ENCODE measurements at places on chromosomes 3 and 15.

DNA sequence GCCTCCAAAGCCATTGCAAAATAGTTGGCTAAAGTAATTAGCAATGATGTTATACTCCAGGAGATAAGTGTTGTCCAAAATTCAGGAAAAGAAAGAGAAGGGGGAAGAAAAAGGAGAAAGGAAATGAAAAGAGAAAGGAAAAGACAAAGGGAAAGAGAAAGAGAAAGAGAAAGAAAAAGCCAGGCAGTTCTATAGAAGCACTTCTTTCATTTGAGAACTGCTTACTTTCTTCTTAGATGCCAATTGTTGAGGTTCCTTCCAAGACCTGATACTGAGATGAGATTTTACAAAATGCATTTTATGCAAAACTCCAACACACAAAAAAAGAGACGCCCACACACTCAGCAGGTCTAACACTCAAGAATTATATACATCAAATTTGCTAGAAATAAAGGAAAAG lies 298.4 kb downstream of the KCNH8 start:
- no peak for DNase-seq

DNA sequence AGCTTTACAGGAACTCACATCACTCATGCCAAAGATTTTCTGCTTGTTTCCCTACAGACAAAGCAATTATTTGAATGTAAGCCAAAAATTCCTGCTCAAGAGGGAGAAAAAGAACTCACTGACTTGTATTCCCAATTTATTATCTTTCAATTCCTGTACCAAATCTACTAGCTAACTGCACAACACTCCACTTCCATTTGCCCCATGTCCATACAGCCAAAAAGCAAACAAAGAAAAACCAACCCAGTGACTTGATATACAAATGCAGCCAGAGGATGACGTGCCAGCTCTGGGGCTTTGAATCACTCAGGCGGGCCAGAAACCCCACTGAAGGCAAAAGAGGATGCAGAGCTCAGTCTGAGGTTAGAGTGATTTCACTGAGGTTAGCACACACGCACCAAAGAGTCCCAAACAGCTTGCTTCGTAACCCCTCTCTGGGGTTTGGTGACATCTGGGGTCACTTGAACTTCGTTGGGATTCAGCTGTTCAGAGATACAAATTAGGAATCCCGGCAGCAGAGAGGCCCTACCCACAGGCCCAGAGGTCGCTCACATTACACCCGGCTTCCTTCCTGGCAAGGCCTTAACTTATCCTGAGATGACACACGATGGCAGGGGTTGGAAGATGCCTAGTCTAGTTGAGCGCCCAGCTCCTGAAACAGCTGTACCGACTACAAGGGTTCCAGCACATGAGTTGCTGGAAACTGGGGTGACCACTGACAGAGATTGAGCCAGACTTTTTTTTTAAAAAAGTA lies 1.6 kb downstream of the RFTN1 start:
- DNase-seq = peak; percentile 93

DNA sequence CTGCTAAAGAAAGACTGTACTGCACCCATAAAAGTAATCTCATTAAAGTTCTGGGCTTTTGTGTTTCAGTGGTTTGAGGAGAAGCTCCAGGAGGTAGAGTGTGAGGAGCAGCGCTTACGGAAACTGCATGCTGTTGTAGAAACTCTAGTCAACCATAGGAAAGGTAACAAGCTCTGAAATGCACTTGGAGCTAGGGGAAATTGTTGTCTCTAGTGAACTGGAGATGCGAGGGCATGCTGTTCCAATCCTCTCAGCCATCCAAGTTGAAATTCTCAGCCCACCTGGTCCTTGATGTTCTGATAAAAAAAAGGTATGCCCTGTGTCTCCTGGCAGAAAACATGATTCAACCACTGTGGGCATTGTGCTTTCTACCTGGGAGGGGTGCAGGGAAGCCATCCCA lies 21.4 kb upstream of the SNX22 start:
- DNase-seq = no peak

DNA sequence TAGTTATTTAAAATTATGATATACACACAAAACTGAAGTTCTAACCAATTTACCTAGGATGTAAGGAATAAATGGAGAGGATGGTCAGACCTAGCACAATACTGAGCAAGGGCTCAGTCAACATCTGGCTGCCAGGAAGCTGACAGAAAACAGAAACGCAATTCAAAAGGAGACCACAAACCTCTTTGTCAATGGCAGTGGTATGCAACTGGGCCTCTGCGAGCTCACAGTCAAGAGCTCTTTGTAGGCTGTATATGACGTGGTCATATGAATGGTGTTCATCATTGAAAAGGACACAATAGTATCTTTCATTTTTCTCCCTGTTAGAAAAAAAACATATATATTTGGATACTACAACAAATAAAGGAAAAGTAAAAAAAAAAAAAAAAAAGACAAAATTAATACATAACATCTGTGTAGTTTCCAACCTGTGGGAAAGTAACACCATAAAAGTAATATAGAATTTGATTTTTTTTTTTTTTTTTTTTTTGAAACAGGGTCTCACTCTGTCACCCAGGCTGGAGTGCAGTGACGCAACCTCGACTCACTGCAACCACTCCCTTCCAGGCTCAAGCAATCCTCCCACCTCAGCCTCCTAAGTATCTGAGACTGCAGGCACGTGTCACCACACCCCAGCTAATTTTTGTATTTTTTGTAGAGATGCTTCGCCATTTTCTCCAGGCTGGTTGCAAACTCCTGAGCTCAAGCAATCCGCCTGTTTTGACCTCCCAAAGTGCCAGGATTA lies 37.9 kb downstream of the UBR1 start:
- DNase-seq = peak; percentile 54

DNA sequence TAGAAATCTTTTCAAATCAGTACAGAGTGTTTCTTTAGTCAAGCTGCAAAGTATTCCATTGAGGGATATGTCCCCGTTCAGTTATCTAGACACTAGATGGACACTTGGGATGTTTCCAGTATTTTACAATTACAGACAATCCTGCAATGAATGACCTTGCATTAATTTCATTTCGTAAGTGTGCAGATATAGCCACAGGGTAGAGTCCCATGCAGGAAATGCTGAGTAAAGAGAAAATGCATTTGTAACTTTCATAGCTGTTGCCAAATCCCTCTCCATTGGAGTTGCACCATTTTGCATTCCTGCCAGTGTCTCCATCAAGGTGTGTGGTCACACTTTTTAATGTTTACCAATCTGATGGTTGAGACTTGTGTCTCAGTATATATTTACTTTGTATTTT lies 92.5 kb downstream of the LIPC start:
- no peak for DNase-seq

GRCh38 chr15:66390678-66391077 lies 4.0 kb downstream of the MAP2K1 start:
- DNase-seq = no peak

- no peak for DNase-seq
Observed at GRCh38 chr3:183966361-183966791, 51.3 kb downstream of the ABCC5 start.

- DNase-seq = peak; percentile 94
Observed at GRCh38 chr3:184459355-184459754, 79.5 kb downstream of the CHRD start.

DNA sequence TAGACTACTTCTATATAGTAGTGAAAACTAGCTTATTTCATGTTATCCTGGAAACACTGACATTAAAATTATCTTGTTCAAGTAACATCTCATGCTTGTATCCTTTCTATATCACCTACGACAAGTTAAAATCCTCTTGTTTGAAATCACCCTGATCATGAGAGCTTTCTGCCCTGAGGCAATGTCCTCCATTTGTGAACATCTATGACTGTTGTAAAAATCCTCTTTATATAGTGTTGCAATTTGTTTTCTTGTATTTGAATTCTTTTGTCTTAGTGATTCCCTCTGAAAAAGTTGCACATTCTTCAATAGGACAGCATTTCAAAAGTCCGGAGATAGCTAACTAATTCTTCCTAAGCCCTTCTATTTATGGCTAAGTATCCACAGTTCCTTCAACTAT lies 480.3 kb downstream of the NSUN3 start:
- DNase-seq = no peak

DNA sequence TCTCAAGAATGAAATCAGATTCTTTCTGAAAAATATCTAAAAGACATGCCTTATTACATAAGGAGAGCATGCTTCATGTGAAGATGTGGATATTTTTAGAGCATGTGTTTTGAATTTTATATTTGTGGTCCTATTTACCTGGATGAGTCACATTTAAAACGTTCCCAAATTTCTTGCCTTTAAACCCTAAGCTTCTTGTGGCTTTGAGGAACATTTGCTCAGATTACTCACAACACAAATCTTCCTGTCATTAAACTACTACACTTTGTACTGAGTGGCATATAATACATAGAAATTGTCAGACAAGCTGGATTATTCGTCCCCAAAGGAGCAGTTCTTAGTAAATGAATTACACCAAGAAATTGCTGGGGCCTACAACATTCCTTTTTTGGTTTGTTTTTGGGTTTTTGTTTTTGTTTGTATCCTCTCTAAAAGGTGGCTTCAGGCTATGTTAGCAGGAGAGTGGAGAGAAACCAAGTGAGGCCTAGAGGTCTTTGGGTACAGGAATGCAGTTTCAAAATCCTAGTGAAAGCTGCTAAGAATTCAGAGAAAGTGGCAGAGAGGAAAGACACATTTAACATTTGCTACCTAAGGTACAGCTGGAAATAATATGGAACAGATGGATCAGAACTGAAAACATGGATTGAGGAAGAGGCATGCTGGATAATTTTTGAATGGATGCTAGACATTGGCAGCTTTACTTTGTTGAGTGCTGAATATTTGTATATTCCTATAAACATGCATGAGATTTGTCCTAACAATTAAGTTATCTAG lies 128.1 kb downstream of the RPL22L1 start:
- peak; percentile 26 for DNase-seq
